ENCODE measurements at places on chromosomes 7 and 10.

DNA sequence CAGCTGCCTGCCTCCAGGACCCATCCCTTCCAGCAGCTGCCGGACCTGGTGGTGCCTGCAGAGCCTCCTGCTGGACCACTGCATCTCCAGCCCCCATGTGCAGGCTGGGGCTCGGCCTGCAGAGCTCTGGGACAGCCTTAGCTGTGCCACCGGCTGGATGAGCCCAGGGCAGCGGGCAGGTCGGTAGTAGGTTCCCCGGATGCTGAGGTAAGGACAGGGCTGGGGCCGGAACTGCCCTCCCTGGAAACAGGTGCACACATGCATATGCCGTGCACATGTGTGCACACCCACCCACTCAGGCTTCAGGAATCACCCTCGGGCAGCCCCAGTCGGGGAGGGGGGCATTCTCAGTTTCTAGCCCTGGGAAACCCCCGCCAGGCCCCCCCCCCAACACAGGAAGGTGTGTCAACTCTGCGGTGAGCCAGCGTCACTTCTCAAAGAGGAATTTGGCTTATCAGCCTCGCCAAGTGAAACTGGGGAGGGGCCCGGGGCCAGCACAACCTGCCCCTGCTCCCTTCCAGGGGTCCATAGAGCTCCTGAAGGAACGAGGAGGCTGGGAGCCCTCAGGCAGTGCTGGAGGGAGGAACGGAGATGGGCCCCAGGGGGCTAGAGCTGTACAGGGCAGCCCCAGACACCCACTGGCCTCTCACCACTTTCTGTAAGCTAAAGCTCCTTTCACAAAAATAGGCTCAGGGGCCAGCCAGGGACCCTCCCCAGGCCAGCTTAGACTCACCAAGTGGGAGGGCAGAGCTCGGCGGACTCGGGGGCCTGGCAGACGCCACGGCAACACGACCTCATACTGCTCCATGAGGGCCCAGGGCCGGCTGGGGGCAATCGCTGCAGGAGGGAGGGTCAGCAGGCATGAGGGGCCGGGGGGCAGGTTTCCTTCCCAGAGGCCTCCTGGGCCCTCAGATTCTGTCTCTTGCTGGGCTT, 1.7 kb downstream of the ADAM8 start:
- no peak for DNase-seq
- H3K4me3 ChIP-seq, result no peak overlapping the region
- H3K4me1 ChIP-seq, result no peaks in the 10 kb centered on the region
- no peaks in the 10 kb centered on the region for H3K27me3 ChIP-seq
- H3K36me3 ChIP-seq, result no peaks in the 10 kb centered on the region
- H3K27ac ChIP-seq, result no peak overlapping the region

GRCh38 chr7:153190452-153190851, 430.9 kb downstream of the ACTR3B start:
- H3K27ac ChIP-seq, result no peak overlapping the region
- H3K27me3 ChIP-seq, result no peaks in the 10 kb centered on the region
- DNase-seq, result peak; percentile 73
- no peaks in the 10 kb centered on the region for H3K4me1 ChIP-seq
- H3K36me3 ChIP-seq, result no peaks in the 10 kb centered on the region

- no peak overlapping the region for H3K27ac ChIP-seq
- no peak overlapping the region for H3K4me3 ChIP-seq
- peaks cover 6% of the 10 kb centered on the region for H3K4me1 ChIP-seq
- no peak for DNase-seq
Observed at GRCh38 chr10:124703778-124704427, 40.3 kb downstream of the FAM53B start.

DNA sequence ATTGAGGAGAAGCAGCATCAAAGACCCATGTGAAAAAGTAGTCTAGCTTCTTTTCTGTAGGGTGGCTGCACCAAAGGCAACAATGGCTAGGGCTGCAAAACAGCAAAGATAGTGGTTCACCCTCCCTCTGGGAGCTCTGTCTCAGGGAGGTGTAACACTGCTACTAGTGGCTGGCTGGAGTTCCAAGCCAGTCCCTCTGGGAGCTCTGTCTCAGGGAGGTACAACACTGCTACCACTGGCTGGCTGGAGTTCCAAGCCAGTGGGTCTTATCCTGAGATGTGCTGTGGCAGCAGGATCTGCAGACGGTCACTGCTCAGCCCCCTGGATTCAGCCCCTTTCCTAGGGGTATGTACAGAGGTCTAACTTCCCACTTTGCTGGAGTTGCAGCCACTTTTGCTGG, 37.9 kb upstream of the TMEM140 start:
- peak; percentile 50 for DNase-seq
- no peaks in the 10 kb centered on the region for H3K4me1 ChIP-seq
- no peak overlapping the region for H3K27ac ChIP-seq
- no peaks in the 10 kb centered on the region for H3K36me3 ChIP-seq
- H3K4me3 ChIP-seq, result no peak overlapping the region

- DNase-seq, result no peak
- peaks cover 16% of the 10 kb centered on the region for H3K4me1 ChIP-seq
- no peaks in the 10 kb centered on the region for H3K36me3 ChIP-seq
Observed at GRCh38 chr10:35691522-35692236, 49.6 kb upstream of the FZD8 start.

- DNase-seq, result peak; percentile 46
- H3K27me3 ChIP-seq, result no peaks in the 10 kb centered on the region
- H3K36me3 ChIP-seq, result no peaks in the 10 kb centered on the region
- H3K4me1 ChIP-seq, result no peaks in the 10 kb centered on the region
Observed at GRCh38 chr10:61835069-61835945, 66.2 kb upstream of the ARID5B start.

DNA sequence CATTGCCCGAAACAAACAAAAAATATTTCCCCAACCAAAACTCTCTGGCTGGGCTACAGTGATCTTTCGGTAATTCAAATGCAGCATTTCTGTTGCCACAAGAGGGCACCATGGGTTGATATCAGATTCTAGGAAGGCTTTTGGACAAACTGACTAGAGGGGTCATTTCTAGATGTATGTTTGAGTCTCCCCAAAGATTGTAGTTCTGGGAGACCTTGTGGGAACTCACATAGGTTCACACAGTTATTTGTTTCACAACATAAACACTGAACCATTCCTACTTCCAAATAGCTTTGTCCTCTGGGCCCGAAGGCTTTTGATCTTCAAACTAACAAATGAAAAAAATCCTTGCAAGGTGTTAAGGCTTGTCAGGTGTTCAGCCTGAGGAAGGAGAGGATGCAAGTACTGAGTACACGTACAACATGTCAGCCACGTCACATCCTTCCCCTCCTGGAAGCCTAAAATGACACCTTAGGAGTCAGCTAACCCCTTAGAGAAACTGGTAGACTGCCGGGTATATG, 37.0 kb upstream of the IL15RA start:
- H3K27me3 ChIP-seq, result no peaks in the 10 kb centered on the region
- no peak overlapping the region for H3K27ac ChIP-seq
- H3K4me1 ChIP-seq, result no peaks in the 10 kb centered on the region
- DNase-seq, result peak; percentile 49
- no peak overlapping the region for H3K4me3 ChIP-seq

GRCh38 chr10:86300931-86301830, 65.4 kb downstream of the GRID1 start:
- H3K4me1 ChIP-seq, result no peaks in the 10 kb centered on the region
- no peaks in the 10 kb centered on the region for H3K36me3 ChIP-seq
- peak; percentile 14 for DNase-seq
- H3K27me3 ChIP-seq, result no peaks in the 10 kb centered on the region
- H3K4me3 ChIP-seq, result no peak overlapping the region
- H3K27ac ChIP-seq, result no peak overlapping the region

- no peaks in the 10 kb centered on the region for H3K4me1 ChIP-seq
- H3K36me3 ChIP-seq, result 0 out of 3 replicates have a peak, but pooled peaks cover 3% of the 10 kb centered on the region
- no peak overlapping the region for H3K4me3 ChIP-seq
- no peak for DNase-seq
Observed at GRCh38 chr7:33446551-33446950, 317.2 kb downstream of the BBS9 start.

DNA sequence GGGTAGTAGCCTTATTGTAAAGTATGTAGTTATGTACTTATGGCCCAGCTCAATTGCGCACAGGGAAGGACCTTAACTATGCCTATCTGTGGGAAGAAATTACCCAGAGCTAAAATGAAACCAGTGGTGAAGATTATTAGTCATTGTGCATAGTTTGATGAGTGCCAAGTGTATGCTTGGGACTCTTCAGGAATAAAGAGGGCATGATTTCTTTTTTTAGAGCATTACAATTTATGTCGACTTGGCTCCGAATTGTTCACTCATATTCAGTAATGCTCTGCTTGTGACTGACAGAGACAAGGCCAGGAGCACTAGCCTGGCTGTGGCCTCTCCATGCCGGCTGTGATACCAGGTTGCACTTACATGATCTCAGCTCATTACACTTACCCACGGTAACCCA, 269.5 kb downstream of the TRIL start:
- no peak overlapping the region for H3K27ac ChIP-seq
- peaks cover 9% of the 10 kb centered on the region for H3K4me1 ChIP-seq
- H3K27me3 ChIP-seq, result no peaks in the 10 kb centered on the region
- no peak for DNase-seq
- no peaks in the 10 kb centered on the region for H3K36me3 ChIP-seq

DNA sequence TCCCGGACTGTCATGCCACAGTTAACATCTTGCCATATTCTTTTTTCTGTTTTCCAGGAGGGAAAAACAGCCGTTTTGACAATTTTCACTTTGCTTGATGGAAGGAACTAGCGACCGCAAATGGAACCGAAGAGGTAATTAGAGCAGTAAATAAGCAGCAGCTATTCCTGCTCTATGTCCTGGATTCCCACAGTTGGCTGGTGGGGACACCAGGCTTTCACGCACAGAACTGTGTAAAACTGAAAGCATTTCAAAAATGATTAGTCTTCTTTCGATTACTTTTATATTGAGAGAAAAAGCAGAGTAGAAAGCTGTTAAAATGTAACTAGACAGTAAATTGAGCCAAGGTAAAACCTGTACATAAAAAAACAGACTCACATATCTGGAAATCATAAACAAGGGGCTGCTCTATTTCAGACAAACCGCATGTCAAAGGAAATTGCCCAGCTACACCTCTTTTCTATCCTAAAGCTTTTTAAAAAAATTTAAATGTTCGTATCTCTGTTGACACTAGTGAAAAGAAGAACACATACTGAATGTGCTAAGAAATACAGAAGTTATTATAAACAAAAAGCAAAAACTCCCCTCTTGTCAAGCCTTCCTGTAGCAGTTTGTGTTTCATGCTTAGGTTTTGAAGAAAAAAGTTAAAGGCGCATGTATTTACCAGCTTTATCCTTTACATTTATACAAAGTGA, 93.4 kb downstream of the RNF216 start:
- H3K27me3 ChIP-seq, result no peaks in the 10 kb centered on the region
- peaks cover 4% of the 10 kb centered on the region for H3K4me1 ChIP-seq
- H3K36me3 ChIP-seq, result peaks cover 11% of the 10 kb centered on the region
- no peak overlapping the region for H3K27ac ChIP-seq

DNA sequence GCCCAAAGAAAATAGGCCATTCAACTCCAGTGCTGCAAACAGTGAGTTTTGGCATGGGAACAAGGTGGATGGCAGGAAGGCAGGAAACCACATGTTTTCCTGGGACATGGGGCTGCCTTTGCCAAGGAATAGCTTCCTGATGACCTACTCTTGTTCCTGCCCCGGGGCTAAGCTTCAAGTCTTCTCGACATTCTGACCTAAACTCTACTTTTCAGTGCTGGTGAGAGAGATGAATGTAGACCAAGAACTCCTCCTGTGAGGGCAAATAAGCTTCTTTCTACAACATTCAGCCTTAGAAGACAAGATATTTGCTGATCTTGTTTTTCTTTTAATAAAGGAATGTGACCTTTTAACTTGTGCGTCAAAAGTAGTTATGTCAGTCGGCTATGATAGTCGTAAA, 199.0 kb downstream of the GPR37 start:
- H3K27ac ChIP-seq, result no peak overlapping the region
- no peak overlapping the region for H3K4me3 ChIP-seq
- H3K27me3 ChIP-seq, result no peaks in the 10 kb centered on the region
- no peaks in the 10 kb centered on the region for H3K4me1 ChIP-seq
- DNase-seq, result peak; percentile 29

- peaks cover 11% of the 10 kb centered on the region for H3K36me3 ChIP-seq
- no peak for DNase-seq
- no peaks in the 10 kb centered on the region for H3K4me1 ChIP-seq
Observed at GRCh38 chr7:129688503-129689222, 77.1 kb downstream of the NRF1 start.

- H3K4me3 ChIP-seq, result no peak overlapping the region
- no peaks in the 10 kb centered on the region for H3K4me1 ChIP-seq
- no peaks in the 10 kb centered on the region for H3K36me3 ChIP-seq
- no peak overlapping the region for H3K27ac ChIP-seq
- no peak for DNase-seq
Observed at GRCh38 chr10:48460182-48460581, 144.7 kb downstream of the ARHGAP22 start.

GRCh38 chr10:32148864-32149251, 92.6 kb upstream of the KIF5B start:
- no peaks in the 10 kb centered on the region for H3K27me3 ChIP-seq
- H3K4me3 ChIP-seq, result no peak overlapping the region
- H3K36me3 ChIP-seq, result peaks cover 11% of the 10 kb centered on the region
- no peak for DNase-seq
- H3K4me1 ChIP-seq, result no peaks in the 10 kb centered on the region

- H3K36me3 ChIP-seq, result peaks cover 10% of the 10 kb centered on the region
- H3K27me3 ChIP-seq, result no peaks in the 10 kb centered on the region
- no peak overlapping the region for H3K27ac ChIP-seq
- DNase-seq, result peak; percentile 58
Observed at GRCh38 chr7:100583132-100584053, 2.5 kb downstream of the LRCH4 start.

- no peaks in the 10 kb centered on the region for H3K27me3 ChIP-seq
- H3K4me1 ChIP-seq, result no peaks in the 10 kb centered on the region
- no peaks in the 10 kb centered on the region for H3K36me3 ChIP-seq
- no peak overlapping the region for H3K4me3 ChIP-seq
- no peak overlapping the region for H3K27ac ChIP-seq
Observed at GRCh38 chr10:102603946-102604345, 40.3 kb upstream of the TRIM8 start.

Measured in H9 (cell line).